ENCODE measurements at places on chromosomes 6 and 20.

DNA sequence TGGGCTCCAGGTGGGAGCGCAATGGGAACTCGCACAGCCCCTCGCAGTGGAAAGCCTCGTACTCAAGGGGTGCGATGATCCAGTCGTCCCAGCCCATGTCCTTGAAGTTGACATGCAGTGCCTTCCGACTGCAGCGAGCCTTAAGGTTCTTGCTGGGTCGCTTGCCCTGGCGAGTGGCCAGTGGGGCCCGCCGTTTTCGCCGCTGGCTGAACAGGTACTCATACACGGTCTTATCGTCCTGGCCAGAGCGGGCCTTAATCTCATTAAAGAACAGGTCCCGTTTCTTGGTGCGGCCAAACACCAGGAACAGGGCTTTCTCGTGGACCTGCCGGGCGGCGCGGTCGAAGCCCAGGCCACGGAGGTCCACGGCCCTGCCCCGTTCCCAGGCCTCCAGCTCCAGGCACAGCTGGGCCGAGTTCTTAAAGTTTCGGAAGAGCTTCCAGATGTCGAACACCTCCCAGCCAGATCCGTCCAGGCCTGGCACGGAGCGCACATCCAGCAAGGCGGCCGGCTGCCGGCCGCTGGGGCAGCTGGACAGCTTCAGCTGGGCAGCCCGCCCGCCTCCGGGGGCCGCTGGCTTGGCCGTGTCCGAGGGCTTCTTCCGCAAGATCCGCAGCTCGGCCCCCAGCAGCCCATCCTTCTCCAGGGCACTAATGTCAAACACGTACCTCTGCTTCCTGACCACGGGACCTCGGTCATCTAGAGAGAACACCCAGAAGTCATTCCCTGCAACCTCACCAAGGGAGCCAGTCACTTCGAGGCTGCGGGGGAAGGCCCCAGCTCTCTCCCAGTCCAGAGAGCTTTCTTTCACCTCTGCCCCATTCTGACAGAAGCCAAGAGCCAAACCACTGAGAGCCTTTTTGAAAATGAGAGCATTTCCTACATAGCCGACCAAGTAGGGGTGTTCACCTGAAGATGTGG is 3.7 kb downstream of the GDF5 start:
- no peak for DNase-seq

GRCh38 chr6:63819831-63820230 is 184.2 kb downstream of the PHF3 start:
- no peak for DNase-seq

- no peak for DNase-seq
Measured at GRCh38 chr6:13765570-13765969, 48.8 kb downstream of the MCUR1 start.

DNA sequence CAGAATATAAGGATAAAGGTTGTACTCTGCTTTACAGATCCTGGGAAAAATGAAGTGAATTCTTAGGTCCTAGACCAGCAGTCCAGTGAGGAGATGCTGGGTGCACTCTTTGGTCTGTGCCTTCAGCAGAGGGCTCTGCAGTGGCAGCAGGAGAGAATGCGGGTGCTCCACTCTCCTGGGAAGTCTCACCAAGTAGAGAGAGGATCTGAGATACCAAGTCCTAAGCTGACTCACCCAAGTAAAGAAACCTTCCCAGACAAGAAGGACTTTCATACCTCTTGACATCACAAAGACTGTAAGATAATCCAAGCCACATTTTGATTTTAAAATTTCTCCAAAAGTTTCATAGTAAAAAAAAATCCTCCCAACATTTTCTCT is 116.9 kb upstream of the EMILIN3 start:
- no peak for DNase-seq

DNA sequence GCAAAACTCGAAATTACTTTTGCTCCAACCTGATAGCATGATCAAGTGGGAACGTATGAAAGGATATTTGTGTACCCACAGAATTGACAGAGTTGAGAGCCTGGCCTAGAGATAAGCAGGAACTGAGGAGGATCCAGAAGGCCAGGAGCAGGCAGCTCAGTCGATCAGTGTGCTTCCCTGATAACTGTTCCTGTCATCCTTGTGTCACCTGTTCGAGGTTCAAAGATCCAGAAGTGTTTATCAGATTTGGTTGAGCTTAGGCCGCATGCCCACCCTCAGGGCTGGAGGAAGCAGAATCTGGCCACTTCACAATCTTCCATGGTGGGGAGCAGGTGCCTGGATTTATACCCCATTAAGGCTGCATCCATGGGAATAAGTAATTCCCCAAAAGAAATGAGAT is 124.8 kb downstream of the QRSL1 start:
- no peak for DNase-seq

- no peak for DNase-seq
Measured at GRCh38 chr20:24108581-24108980, 120.0 kb upstream of the GGTLC1 start.

DNA sequence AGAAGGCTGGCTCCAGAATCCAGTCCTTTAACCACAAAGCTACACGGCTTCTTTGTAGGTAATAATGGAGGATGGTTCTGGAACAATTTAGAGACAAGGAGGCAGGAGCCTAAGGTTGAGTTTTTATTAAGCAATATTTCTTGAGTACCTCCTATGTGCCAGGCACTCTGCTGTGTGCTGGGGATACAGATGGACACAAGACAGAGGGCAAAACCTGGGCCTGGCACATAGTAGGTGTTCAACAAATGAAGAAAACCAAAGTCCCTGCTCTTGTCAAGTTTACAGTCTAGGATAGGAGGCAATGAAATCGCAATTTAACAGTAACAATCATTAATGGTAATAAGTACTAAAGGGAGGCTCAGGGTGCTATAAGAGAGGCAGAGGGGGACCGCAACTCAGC is 17.4 kb downstream of the CCM2L start:
- no peak for DNase-seq

- no peak for DNase-seq
Measured at GRCh38 chr6:170221052-170221752, 69.7 kb downstream of the DLL1 start.

Measured in keratinocyte (primary cell).